Activated naive CD4-positive, alpha-beta T cell treated with anti-CD3 and anti-CD28 coated beads for 36 hours (primary cell): ENCODE measurements at places on chromosomes 2 and 18.

DNA sequence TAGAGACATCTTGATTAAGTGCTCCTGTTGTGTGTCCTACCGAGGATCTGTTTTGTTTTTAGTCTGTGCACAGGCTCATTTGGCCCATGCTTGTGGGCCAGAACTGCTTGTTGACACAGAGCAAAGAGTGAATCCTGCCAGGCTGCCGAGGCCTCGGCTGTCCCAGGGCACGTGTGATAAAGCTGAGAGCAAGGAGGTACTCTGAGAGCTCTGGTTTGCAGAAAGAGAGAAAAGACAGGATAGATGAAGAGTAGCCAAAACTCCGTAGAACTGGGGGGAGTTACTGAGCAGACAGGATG, 175.1 kb downstream of the FAM210A start:
- DNase-seq, result no peak

DNA sequence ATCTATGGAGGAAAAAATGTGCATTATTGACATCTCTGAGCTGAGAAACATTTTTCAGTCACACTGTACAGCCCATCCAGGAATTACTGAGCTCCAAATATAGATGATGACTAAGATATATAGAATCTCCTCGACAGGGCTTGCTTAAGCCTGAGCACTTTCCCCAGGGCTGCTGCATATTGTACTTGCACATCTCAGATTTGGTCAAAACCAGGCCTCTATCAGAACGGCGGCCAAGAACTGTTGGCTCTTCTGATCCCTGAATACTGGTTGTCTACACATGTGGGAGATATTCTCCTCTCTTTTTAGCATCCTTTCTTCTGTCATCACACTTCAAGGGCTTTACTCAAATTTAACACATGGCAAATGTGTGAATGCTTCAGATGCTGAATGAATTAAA, 201.5 kb upstream of the SLC35G4 start:
- DNase-seq, result no peak

DNA sequence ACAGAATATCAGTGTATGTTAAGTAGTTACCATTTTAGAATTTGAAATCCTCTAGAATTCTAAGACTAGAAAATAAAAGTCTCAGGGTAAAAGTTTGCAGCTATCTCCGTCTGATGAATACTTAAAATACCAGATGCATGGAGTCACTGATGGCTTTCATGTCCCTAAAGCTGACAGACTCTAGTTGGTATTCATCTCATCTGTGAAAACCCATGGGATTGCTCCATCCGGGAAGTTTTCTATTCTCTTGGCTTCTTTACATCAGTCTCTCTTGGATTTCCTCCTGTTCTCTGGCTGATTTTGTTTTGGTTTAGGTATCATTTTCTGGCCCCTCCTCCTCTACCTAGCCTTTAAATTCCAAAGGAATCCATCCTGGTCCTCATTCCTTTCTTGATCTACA, 465.6 kb upstream of the POU3F3 start:
- no peak for DNase-seq

- no peak for DNase-seq
These were observed 42.3 kb downstream of the BOLA3 start for GRCh38 chr2:74105413-74105812.

DNA sequence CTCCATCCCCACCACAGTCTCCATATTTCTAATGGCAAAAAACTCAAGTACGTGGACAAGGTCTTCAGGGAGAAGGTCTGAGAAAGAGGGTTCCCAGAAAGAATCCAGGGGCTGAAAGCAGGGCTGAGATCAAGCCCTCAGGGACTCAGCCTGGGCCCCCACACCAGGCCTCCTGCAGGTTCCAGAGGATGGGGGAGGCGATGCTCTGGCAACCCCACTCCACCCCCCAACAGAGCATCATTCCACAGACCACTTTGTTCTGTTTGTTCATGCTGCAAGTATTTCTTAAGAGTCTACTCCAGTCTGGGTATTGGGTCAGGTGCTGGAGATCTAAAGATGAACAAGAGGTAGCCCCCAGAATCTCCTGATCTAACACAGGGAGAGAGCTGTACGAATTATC, 32.2 kb downstream of the ZBTB7C start:
- DNase-seq, result no peak

DNA sequence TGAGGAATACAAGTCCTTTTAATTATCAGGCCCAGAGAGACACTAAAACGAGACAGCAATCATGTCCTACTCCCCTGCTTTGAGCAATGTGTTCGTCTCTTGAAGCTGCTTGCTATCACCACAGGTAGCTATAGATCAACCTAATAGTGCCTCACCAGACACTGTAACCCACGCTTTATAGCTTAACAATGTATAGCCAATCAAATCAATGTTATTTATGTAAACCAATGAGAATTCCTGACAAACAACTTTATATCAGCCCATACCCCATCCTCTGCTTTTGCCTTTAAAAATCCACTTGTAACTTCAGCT, 26.1 kb downstream of the TMEM247 start:
- no peak for DNase-seq

- no peak for DNase-seq
These were observed 41.5 kb downstream of the CCBE1 start for GRCh38 chr18:59655676-59656075.

- no peak for DNase-seq
These were observed 258.8 kb downstream of the SLC8A1 start for GRCh38 chr2:40192864-40193669.

DNA sequence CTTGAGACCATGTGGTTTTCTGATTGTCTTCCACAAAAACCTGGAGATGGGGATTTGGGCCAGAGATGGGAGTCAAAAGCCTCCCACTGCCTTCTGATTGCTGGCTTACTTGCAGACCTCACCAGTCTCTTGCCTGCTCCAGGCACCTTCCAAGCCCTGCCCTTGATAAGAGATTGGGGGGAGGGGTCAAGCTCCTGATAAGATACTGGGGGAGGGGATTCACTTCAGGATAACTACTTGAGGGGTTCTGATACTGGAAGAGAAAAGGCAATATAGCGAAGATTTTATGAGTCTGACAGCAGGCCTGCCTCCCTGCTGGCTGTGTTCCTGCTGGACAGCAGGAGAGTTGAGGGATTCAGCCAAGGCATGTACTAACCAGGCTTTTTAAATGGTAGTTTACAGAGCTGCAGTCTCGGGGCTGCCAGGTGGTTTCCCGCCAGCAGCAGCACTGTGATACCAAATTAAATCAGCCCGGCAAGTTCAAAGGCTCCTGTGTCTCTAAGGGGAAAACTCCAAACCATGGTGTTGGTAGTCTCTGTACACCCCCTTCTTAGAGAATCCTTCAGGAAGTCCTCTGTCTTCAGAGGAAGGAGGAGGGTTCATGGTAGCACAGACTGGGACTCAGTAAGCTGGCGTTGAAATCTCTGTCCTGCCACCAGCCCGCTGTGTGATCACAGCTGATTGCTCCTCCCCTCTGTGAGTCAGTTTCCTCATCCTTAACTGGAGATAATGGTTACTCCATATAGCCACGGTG, 58.3 kb downstream of the FBXO36 start:
- peak; percentile 43 for DNase-seq

DNA sequence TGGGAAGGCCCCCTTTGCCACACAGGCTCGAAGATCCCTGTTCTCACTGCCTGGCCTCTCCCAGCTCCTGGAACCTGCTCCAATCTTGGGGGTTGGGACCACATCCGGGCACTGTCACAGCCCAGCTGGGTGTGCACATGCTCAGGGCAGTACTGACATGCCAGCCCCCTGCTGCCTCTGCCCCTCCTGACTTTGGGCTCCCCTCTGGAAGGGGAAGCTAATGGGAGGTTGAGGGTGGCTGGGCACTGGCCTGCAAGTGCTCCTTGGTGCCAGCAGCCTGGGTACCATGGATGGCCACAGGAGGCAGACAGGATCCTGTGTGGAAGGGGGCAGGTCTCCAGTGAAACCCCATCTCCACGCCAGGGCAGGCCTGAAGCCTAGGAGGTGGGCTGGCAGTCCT, 126.1 kb upstream of the NOL4 start:
- DNase-seq, result no peak

- DNase-seq, result no peak
These were observed 37.8 kb upstream of the RTTN start for GRCh38 chr18:70243131-70243929.

- DNase-seq, result peak; percentile 52
These were observed 35.1 kb downstream of the DCDC2C start for GRCh38 chr2:3738454-3738853.

GRCh38 chr18:43965691-43966090, 688.4 kb upstream of the SYT4 start:
- no peak for DNase-seq

DNA sequence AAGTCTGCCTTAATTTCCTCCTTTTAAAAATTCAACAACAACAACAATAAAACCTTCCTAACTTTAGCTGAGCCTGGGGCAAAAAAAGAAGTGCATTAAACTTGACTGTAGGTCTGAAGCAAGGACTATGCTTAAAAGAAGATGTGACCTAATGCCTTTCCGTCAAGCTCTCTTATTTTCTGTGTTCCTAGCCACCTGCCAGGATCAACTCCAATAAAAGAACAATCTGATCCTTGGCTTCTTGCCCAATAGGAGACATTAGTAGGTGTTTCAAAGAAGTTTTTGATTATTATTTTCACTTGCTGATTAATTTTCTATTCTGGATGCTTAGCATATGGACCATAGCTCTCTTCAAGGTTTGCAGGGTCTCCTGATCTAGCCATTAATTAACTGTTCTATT, 237.5 kb downstream of the STK39 start:
- no peak for DNase-seq

DNA sequence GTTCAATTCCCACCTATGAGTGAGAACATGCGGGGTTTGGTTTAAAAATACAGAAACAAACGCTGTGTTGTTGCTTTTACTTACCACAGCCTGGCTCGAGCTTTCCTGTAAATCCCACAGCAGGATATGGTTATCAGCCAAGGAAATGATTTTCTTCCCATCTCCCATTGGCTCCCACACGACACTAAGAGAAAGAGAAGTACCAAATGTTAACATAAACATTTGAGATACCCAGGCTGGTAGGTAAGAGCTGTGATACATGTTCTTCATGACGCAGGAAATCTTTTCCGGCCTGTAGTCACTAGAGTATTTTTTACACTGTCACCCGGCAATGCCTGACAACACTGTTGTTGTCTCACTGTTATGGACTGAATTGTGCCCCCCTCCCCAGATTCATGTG, 163.6 kb downstream of the EIPR1 start:
- DNase-seq, result no peak

- DNase-seq, result no peak
These were observed 9.0 kb upstream of the HAAO start for GRCh38 chr2:42801381-42801780.

- DNase-seq, result no peak
These were observed 203.5 kb downstream of the MBD2 start for GRCh38 chr18:54020966-54021365.

- DNase-seq, result peak; percentile 74
These were observed 410 bp upstream of the TGIF1 start for GRCh38 chr18:3449512-3450011.

GRCh38 chr2:223230352-223230751, 178.4 kb downstream of the KCNE4 start:
- no peak for DNase-seq

DNA sequence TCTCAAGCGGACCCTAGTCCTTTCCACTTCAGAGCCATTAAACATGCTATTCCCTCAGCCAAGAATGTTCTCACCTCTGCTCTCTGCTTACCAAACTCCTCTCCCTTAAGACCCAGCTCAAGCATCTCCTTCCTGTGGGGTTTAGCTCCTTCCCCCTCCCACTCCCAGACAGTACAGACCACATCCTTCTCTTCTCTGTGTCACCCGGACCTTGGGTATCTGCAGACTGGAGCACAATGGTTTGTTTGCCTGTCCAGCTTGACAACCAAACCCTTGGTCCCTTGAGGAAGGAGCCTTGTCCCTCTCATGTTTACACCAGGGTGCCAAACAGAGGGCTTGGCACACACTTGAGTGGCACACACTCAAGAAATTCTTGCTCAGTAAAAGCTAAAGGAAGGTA, 4.1 kb upstream of the CD8A start:
- no peak for DNase-seq

GRCh38 chr18:35460736-35461161, 37.0 kb downstream of the INO80C start:
- no peak for DNase-seq

DNA sequence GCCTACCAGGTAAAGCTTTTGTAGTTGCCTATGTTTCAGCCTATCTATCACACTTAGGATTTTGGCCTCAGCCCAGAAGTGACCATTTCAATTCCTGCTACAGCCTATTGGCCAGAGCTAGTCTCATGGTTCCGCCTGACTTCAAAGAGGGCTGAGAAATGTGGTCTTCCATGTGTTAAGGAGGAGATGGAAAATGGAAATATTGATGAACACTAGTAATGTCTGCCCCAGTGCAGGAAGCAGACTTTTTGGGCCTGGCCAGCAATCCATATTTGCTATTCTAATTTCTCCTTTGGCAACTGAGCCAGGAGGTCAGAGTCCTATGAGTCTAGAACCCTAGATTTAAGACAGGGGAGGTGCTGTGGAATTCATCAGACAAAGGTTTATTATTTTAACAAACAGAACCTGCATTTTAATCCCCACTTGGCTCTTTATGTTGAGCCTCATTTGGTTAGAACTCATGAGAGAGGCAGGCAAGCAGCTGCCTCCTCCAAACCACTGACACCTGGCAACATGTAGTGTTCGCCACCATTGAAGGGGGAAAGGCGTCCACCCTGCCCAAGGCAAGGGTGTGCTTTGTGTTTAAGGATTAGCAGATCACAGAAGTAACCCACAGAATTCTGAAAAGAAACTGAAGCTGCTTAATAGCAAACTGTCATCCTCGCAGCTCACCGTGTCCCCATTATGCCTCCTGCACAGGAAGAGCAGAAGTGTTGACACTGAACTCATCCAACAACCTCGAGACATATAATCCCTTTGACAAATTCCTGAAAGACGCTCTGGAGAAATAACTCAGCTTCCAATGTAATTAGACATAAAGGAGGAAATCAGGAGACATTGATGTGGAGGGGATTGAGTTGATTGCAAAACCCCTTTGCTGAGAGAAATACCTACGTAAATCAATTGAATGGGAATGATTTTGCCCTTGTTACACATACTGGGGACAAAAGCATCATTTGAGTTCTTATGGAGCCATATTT, 47.7 kb upstream of the SCG2 start:
- no peak for DNase-seq

GRCh38 chr2:240501531-240501991, 56.2 kb downstream of the ANKMY1 start:
- DNase-seq, result no peak

DNA sequence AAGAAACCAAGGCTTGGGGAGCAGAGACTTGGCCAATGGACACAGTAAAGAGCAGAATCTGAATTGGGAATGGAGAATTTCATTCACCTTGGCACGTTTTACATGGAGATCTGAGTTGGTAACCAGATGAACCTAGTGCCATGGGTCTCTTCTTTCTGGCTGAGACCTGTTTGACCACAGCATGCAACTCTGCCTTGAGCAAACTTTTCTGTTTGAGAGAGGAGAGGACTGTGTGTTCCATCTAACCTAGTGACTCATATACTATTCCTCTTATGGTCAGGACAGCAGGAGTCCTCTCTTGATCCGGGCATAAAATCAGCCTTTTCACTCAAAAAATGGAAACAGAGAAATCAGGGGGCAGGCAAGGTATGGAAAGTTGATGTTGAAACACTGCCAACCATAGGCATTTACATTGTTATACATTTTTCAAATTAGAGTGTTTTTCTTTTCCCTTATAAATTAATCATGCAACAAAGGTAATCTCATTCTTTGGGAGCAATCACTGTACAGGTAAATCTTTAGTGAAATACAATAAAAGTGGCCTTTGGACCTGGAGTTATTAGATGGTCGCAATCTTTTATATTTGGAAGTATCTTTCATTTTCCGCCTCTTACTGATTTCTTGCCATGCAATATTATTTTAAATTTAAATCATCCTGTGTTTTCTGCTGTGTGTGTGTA, 86.7 kb downstream of the NRP2 start:
- no peak for DNase-seq

GRCh38 chr2:198168651-198169050, 364.3 kb downstream of the PLCL1 start:
- DNase-seq, result no peak
